Mucosa of descending colon (tissue), 3 donors: ENCODE measurements at places on chromosomes 1 and 21.

- DNase-seq: peak; percentile 29
These were observed 2.2 kb downstream of the CACNA1E start for GRCh38 chr1:181485287-181486097.

DNA sequence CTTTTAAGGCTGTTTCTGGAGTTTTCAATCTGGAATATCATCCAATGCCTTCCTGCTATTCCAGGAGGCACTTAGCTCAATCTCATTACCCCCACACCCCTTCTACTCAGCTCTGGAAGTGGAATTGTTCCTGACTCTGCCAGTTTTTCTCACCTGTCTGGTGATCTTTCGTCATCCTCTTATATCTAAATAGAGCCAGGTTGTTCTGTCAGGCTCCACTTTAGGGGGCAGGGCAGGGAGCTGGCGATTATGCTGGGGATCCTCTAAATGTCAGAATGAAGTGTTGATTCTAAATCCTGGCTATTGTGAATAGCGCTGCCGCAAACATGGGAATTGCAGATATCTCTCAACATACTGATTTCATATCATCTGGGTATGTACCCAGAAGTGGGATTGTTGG is 63.6 kb upstream of the ETV3 start:
- DNase-seq: no peak

DNA sequence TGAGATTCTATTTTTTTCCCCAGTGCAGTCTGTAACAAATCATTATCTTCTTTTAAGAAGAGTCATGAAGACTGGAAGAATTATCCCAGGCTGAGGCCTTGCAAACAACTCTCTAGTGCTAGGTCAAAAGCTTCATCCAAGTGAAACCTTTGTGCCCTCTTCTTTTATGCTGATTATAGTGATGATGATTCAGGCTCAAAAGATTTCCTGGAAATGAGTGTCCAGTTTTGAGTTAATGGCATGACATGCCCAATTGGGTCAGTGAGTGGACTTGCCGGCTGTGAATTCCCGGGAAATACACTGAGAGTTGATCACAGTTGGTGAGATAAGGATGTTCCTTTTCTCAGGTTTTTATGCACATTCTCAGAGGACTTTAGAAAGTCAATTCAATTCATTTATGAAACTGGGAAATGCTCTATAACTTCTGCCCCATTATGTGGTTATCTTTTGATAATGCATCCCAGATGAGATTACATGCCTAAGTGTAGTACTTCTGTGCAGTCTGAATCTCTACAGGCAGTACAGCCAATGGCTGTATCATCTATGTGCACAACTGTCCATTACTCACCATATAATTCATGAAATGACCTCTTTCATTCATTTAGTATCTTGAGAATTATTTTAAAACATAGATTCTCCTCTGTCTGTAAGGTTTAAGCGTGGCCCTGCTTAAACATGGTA is 66.2 kb downstream of the S1PR1 start:
- no peak for DNase-seq

- no peak for DNase-seq
These were observed 746 bp downstream of the MIS18A start for GRCh38 chr21:32278103-32278502.

GRCh38 chr1:165897326-165898303 is 70.2 kb downstream of the UCK2 start:
- no peak for DNase-seq

- DNase-seq: no peak
These were observed 35.9 kb upstream of the PDE9A start for GRCh38 chr21:42617486-42617885.

DNA sequence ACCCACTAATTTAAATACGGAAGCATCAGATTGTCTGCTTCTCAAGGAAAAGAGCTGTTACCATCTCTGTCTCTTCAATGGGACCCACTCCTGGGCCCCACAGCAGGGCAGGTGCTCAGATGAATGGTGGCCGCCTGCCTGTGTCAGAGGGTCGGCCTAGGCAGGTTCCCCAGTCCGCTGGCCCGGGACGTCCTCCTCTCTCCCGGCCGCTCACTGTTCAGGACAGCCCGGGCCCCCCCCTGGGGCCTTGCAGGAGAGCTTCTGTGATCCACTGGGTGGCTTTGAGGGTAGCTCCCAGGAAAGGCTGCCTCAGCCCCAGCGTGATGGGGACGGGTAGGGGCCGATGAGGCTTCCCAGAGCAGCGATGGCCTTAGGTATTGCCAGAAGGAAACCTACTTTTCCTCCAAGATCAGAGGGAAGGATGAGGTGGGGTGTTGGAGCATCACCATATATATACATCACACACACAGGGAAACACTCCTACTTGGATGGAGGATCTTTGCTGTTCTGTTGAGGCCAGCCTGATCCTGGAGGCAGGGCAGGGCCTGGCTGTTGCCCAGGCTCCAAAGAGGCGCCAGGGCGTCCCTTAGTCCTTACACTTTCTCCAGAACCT is 231.3 kb downstream of the SDCCAG8 start:
- no peak for DNase-seq

DNA sequence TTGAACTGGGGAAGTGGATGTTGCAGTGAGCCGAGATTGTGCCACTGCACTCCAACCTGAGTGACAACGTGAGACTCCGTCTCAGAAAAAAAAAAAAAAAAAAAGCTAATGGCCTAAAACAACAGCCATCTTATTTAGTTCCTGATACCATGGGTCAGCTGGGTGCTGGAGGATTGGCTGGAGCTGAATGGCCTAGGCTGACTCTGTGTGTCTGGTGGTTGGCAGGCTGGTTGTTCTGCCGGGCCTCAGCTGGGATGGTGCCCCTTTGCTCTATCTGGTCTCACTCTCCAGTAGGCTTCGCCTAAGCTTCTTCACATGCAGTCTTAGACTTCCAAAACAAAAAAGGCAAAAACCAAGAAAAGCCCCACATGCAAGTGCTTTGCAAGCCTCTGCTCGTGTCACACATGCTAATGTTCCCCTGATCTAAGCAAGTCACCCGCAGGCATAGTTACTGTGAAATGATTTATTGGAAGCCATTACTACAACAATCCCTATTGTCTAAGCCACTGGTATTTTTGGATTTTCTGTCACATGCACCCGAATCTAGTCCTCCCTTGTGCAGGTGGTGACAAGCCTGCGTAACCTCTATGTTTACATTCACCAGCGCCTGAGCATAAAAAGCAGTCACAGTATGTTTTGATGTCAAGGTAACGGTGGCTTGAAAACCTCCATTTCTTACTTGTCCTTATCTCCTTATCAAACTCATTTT is 39.6 kb upstream of the KANK4 start:
- no peak for DNase-seq

- no peak for DNase-seq
These were observed 810 bp downstream of the ZBTB37 start for GRCh38 chr1:173869021-173869359.

DNA sequence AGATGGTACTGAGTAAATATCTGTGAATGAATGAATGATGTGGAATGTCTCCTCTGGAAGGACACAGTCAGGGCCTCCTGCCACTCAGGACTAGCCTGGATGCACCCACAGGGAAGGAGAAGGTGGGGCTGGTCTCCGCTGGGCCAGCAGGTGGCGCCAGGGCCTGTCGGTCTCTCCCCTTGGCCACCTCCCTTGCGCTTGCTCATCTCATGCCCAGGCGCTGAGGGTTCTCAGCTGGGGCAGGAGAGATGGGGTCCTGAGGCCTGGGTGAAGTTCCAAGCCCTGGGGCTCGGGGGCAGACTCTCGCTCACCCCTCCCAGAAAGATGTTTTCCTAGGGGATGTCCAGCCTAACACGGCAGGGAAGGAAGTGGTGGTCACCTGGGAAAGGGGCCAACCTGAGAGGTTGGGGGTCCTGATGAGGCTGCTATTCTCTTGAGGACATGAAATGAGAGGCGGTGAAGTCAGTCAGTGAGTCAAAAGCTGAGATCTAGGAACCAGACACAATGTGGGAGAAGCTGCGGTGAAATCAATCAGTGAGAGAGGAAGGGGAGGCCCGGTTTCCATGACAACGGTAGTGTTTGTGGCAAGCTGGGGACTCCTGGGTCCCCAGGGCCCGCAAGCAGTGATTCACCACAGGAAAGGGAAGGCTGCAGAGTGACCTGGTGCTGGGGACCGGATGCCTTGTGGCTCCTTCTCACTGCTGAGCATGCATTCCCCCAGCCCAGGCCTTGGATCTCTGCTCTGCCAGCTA is 14.6 kb upstream of the MEX3A start:
- DNase-seq: peak; percentile 93

GRCh38 chr1:34926156-34926555 is 3.3 kb downstream of the DLGAP3 start:
- DNase-seq: no peak

GRCh38 chr1:57269630-57270225 is 154.1 kb downstream of the DAB1 start:
- DNase-seq: no peak

GRCh38 chr1:213099682-213100399 is 48.8 kb downstream of the RPS6KC1 start:
- DNase-seq: no peak

DNA sequence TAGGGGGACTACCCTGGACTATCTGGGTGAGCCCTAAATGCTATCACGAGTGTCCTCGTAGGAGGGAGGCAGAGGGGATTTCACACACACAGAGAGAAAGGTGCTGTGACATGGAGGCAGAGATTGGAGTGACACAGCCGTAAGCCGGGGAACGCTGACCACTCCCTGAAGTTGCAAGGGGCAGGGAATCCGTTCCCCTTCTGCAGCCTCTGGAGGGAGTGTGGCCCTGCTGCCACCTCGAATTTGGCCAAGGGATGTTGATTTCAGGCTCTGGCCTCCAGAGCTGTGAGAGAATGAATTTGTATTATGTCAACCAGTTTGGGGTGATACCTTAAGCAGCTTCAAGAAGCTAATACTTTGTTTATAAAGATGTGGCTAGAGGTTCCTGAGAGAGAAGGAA is 137.7 kb downstream of the ACTL8 start:
- DNase-seq: no peak

DNA sequence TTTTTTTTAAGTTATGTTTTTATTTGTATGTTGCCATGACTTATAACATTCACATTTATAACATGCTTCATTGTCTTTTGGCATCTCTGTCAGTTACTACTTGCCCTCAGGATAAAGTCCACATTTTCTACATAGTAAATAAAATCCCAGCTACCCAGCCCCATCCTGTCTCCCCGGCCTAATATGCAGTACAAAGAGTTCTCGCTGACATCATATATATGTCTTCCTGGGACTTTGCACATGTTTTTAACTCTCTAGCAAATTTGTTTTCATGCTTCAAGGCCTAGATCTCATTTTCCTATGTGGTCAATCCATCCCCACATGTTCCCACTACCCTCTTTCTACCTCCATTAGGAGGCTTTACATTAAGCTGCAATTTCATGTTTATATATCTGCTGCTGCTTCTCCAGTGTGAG is 33.0 kb upstream of the IVNS1ABP start:
- DNase-seq: peak; percentile 28

GRCh38 chr1:33524586-33524985 is 52.1 kb downstream of the ZSCAN20 start:
- no peak for DNase-seq

- DNase-seq: peak; percentile 64
These were observed 24.1 kb upstream of the ZNF436 start for GRCh38 chr1:23393706-23394105.

DNA sequence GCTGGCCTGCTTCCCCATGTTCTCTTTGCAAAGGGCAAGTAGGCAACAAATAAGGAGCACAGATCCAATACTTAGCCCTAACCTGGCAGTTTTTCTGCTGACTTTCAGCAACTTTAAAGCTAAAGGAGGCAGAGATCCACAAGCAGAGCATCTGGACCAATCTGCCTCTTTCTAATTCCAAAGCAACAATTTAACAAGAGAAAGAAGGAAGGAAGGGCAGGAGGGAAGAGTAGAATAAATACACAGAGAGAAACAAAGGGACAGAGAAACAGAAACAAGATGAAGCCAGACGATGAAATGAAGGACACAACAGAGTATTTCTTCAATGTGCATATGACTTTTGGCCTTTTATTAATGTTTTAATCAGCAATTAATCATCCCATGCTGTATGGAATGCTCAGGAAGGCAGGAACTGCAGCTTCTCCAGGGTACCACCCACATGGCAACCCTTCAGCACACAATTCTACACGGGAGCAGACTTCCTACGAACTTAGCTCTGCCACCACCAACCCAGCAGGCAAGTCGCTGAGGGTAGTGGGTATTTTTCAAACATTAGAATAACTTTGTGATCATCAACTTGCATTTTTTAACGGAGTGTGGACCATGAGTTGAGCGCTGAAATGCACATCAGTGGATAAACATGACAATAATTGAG is 15.3 kb downstream of the CLCC1 start:
- DNase-seq: no peak

DNA sequence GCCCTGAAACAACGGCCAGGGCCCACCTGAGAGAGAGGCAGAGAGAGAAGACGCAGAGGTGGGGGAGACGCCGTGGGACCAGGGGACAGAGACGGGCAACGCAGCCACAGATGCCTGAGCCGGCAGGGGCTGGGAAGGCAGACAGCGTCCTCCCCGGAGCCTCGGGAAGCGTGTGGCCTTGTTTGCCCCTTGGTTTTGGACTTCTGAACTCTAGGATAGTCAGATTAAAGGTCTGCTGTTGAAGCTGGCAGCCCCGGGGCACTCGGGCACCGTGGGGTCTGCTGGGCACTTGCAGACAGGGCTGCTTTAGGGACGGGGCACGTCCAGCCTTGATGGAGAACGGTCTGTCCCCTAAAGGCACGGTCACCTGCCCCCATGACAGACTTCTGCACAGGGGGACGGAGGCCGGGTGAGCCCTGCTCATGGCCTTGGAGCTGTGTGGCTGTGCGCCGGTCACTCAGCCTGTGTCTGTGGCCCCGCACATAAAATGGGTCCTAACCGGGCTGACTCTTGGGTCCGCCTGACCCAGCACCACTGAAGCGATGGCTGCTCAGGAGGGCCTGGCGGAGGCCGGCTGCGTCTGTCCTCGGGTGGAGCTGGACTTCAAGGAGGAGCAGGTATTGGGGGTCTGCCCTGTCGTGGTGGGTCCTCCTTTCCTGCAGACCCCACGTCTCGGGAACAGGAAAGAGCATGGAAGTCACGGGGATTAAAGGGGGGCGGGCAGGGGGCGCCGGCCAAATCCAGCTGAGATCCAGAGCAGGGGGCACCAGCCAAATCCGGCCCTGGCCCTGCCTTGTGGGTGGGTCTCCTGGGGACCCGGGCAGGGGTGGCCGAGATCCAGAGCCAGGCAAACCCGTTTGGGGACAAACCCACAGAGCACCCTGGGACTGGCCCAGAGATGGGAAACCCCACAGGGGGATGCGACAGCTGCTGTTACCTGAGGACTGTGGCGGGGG is 9.6 kb upstream of the RNF223 start:
- no peak for DNase-seq

DNA sequence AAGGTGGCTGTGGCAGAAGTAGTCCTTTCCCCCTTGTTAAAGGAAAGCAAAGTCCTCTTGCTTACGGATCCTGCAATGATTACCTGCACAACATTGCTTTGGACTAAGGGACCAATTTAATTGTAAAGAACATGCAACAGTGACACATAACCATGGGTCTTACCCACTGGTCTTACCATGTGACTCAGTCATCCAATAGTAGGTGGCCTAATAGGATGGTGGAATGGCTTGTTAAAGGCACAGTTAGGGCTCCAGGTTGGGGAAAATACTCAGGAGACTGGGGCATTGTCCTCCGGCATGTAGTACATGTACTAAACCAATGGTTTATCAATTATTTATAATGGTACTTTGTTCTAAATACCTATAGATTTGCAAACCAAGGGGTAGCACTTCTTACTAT is 2.1 kb upstream of the YIPF1 start:
- no peak for DNase-seq

- no peak for DNase-seq
These were observed 9.9 kb downstream of the SYNJ1 start for GRCh38 chr21:32717851-32718316.
